ENCODE measurements at places on chromosomes 2 and 18.

- DNase-seq, result no peak
These were observed 66.2 kb downstream of the BCL2L11 start for GRCh38 chr2:111186933-111187332.

DNA sequence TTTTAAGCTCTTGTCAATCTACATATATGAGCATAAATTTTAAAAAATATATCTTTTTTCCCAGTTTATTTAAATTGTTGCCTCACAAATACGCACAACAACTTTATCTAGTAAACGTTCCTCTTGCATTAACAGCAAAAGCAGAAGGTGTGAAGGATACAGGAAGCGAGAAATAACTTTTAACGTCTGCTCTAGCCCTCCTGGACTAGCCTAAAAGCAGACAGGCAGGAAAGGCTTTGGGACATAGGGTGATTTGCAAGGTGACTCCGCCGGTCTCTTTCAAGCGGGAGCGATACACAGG, 434 bp upstream of the DUSP19 start:
- DNase-seq, result no peak

DNA sequence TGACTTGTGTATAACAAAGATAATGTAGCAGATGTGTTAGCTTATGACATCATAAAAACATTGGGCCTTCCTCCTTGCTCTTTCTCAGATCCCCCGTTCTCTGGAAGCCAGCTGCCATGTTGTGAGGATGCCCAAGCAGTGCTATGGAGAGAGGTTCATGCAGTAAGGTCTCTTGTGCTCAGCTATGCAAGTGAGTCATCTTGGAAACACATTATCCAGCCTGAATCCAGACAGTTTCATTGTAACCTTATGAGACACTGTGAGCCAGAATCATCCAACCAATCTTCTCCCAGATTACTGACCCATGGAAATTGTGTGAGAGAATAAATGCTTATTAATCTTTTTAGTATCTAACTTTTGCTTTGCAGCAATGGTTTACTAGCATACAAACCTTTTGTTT, 60.8 kb downstream of the ST6GAL2 start:
- DNase-seq, result no peak

DNA sequence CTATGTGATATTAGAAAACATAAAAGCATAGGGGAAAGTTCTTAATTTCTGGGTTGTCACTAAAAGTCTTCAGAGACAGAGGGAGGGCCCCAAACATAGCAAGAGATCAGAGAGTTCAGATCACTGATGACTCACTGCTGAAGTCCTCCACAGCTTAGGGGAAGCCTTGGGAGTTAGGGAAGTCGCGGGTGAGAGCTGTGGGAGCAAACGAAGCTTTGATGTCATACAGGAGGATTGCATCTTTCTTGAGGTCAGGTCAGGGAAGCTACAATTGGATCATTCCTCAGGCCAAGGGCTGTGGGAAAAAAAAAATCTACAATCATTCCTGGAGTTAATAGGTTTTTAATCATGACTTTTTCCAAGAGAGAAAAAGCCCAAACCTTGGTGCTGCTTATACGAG, 96.2 kb downstream of the COPS8 start:
- no peak for DNase-seq

- no peak for DNase-seq
These were observed 60.5 kb upstream of the POMC start for GRCh38 chr2:25228848-25229278.

GRCh38 chr2:135219226-135219625, 167.1 kb downstream of the RAB3GAP1 start:
- DNase-seq, result no peak

GRCh38 chr2:177467646-177468045, 75.1 kb downstream of the AGPS start:
- no peak for DNase-seq
